ENCODE measurements at places on chromosomes 16 and 17.

DNA sequence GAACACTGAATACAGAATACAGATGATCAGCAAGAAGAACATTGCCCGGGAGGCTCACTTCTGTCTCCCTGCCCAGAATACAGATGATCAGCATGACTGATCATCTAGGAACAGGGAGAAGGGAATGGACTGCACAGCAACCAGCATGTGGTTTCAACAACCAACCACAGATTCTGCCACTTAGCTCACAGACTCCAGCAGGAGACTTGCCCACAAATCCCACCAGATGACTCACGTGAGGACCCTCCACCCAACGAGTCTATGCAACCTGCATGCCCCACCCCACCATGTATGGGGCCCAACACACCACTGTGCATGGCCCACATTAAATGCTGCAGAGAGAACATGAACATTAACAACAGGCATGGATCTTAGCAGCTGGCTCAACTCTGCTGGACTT is 36.1 kb upstream of the ALOX12 start:
- DNase-seq: no peak

DNA sequence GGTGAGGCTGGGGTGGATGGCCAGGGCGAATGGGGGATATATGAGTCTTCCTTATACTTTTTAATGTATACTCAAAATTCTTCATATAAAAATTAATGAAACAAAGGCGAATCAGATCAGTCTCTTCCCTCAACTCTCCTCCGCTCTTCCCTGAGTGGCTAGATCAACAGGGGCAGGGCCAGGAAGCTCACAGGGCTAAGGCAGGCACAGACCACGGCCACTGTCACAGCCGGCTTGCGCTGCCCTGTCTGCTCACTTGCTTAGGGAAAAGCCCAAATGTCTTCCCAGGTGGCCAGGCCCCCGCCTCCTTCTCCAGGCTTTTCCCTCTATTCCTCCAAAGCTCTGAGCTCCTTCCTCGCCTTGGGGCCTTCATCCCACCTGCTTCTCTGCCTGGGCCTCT is 6.0 kb downstream of the GRIN2C start:
- DNase-seq: no peak

DNA sequence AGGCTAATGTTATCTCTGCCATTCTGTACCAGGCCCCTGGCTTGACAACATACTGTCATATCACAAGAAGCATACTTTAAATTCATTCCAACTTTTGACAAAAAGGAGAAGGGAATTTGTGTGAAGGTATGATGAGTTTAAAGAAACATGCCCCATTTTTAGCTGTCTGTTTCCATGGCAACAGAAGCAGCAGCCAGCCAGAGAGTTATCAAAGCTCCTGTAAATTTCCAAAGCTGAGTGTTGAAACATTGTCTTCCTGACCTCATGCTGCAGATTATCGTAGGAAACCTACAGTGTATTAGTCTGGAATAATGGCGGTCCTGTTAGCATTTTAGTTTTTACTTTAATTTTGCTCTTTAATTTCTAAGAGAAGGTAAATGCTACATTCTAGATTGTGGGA is 124.9 kb downstream of the MRTFB start:
- no peak for DNase-seq

- DNase-seq: no peak
These were observed 4.0 kb downstream of the TGFB1I1 start for GRCh38 chr16:31475946-31476302.

DNA sequence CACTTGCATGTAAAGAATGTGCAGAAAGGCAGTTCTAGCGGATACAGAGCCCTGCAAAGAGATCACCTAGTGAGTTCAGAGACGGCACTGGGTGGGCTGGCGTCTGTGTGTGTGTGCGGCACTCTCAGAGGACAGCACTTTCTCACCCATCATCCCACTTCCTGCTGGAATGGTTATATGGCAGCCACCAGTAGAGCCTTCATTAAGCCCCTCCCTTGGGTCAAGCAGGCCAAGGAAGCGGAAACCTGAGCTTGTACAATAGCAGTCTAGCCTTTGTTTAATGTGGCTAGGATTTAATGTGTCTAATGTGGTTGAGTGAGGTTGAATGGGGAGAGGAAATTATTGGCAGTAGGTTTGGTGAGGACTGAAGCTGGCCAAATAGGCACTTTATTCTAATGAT is 88.3 kb upstream of the ELAC2 start:
- DNase-seq: no peak

GRCh38 chr16:84617041-84617790 is 662 bp downstream of the COTL1 start:
- DNase-seq: peak; percentile 40

DNA sequence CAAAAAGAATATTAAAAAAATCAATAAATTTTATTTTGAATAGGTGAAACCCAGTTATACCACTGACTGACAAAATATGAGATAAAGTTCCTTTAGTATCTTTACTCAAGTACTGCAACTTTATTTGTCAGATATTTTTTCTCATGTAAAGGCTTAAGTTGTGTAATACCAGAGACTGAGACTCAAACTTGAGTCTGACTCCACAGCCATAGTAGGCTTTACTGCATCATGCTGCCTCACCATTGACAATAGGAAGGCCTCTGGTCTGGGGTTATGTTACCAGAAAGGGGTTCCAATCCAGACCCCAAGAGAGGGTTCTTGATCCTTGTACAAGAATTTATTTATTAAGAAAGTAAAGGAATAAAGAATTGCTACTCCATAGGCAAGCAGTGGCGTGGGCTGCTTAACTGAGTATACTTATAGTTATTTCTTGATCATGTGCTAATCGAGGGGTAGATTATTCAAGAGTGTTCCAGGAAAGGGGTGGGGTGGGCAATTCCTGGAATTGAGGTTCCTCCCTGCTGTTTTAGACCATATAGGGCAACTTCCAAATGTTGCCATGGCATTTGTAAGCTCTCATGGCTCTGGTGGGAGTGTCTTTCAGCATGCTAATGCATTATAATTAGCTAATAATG is 187.4 kb upstream of the WSB1 start:
- DNase-seq: no peak

DNA sequence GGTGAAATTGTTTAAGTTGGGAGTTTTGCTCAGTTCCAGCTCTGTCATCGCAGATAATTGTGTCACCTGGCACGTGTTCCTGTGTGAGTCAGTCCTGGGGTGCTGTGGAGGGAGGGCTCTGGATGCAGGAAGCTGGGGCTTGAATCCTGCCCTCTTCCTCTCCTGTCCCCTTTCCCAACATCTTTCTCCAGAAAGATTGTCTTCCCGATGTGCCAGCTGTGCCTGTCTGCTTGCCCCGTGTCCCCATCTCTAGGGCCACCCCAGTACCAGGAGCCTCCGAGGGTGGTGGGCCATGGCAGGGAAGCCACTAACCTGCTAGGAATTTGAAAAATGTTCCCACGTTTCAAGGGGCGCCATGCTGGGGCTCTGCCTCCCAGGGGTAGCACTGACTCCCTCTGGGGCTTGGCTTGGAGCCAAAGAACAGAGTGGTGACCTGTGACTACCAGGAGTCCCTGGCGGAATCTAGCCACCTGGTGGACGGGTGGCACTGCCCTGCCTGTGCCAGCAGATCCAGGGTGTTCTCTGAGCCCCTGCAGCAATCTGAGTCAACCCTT is 198.1 kb downstream of the ENGASE start:
- no peak for DNase-seq

DNA sequence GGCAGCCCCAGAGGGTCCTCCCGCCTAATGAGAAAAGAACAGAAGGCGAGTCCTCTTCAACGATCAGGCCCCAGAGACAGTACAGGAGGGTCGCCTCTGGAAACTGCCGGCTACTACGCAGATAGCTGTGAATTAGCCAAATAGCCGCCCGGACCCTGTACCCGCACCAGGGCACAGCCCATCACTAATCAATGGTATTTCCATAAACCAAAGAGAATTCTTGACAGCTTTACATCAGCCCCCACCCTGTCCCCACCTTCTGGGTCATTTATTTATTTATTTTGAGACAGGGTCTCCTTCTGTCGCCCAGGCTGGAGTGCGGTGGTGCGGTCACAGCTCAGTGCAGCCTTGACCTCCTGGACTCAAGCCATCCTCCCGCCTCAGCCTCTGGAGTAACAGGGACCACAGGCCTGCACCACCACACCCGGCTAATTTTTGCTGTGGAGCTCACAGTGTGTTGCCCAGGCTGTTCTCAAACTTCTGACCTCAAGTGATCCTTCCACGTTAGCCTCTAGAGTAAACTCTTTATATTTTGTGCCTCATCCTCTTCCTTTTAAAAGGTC is 805 bp upstream of the CLCN7 start:
- no peak for DNase-seq

DNA sequence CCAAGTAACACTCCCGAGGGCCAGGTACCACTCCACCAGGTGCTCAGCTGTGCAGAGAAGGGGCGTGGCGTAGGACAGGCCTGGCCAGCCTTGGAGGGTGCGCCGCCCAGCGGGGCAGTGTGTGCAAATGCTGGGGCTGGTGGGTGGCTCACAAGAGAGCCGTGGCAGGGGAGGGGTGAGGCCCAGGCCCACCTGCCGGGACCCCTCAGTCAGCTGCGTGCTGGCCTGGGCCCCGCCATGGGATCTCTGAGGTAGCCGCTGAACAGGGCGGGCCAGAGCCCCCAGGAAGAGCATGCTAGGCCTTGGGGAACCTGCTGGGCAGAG is 8.8 kb downstream of the TPSG1 start:
- no peak for DNase-seq

DNA sequence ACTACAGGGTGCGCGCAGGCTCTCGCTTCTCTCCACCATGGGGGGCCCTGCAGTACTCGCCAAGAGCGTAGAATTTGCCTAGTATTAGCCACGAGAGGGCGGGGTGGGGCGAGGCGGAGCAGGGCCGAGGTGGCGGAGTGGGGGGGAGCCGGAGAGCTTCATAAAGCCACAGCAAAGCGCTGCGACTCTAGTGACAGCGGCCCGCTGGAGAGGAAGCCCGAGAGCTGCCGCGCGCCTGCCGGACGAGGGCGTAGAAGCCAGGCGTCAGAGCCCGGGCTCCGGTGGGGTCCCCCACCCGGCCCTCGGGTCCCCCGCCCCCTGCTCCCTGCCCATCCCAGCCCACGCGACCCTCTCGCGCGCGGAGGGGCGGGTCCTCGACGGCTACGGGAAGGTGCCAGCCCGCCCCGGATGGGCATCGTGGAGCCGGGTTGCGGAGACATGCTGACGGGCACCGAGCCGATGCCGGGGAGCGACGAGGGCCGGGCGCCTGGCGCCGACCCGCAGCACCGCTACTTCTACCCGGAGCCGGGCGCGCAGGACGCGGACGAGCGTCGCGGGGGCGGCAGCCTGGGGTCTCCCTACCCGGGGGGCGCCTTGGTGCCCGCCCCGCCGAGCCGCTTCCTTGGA is at the start of gene TBX21:
Gene TBX21, plus strand, starts transcription at position 190 of the 627 bp plus-strand sequence. Its CDS starts 219 bp downstream, at position 409.
- peak; percentile 57 for DNase-seq

DNA sequence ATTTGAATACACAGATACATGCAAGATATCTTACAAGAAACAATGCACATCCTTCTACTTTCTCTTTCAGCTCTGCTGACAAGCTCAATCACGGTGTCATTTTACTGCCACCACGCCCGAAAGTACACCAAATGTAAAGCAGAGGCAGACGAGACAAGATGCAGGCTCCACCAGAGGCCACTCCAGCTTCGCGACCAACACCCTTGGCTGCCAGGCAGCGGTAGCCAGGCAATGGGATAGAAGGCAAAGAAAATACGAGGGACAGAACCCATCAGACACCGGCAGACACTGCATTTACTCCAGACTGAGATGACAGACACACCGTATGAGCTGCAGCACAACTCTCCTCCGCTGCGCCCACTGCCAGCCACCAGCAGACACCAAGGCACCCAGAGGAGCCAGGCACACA is 41.0 kb downstream of the USP22 start:
- no peak for DNase-seq

DNA sequence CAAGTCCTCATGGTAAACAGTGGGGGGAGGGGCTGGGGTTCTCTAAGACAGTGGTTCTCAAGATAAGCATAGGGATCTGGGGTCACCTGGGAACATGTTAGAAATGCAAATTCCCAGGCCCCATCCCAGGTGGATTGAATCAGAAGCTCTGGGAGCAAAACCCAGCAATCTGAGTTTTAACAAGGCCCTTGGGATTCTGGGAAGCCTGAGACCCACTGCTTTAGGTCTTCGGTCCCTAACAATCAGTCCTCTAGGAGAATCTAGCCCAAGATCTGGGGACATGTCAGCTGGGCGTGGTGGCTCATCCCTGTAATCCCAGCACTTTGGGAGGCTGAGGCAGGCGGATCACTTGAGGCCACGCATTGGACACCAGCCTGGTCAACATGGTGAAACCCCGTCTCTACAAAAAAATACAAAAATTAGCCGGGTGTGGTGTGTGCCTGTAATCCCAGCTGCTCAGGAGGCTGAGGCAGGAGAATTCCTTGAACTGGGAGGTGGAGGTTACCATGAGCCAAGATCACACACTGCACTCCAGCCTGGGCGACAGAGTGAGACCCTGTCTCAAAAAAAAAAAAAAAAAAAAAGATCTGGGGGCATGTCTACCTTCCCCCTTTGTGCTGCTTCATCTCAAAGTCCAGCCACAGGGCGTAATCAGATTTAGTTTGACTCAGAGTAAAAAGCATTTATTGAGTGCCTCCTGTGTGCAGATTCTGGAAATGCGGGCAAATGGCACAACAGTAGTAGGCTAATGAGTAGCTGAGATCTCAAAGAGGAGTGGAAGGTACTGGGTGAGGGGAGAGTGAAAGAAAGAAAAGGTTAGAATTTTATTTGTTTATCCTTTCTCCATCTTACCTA is 8.8 kb upstream of the NR1D1 start:
- no peak for DNase-seq

DNA sequence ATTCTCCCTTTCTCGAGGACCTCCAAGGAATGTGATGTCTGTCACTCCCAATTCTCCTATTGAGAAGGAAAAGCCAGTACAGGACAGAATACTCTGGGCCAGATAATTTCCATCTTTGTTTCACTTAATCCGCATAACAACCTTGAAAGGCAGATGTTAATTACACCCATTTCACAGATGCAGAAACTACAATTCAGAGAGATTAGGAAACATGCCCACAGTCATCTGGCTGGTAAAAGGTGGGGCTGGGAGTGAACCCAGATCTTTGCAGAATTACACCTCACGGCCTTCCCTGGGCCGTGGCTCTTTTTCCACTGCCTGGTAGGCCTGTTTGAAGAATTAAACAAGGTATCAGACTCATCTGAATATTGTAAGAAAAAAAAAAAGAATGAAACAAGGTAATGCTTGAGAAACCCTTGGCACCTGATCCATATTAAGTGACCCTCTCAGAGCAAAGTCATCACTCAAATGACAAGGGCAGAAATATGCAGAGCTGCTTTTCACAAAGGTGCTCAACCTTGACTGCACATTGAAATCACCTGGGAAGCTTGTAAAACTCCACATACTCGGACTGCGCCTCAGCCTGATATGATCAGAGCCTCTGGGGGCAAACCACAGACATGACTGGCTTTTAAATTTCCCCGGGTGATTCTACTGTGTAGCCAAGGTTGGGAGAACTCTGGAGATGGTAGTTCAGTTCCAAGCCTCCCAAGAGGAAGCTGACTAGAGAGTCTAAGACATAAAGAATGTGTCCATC is 16.6 kb upstream of the G6PC1 start:
- DNase-seq: no peak
